SJCRH30 (cell line): ENCODE measurements at places on chromosomes 2 and 18. TPM values are rescaled to one million over a fixed set of nuclear protein-coding genes. Genes with fewer than 3 reads are reported as not detected.

CNTNAP5 gene
- not detected in 2 replicates for total RNA-seq

SLC19A3 gene
- not detected in 2 replicates for total RNA-seq

NDC80 gene
- total RNA-seq: 77.5 and 95.3 TPM in 2 replicates

FZD7 gene
- 9.2 and 10.0 TPM in 2 replicates for total RNA-seq

NAT8 gene
- total RNA-seq: not detected in 2 replicates

IMPA2 gene
- 35.8 and 36.6 TPM in 2 replicates for total RNA-seq

VIL1 gene
- 0.02 and 0.03 TPM in 2 replicates for total RNA-seq

EFHD1 gene
- total RNA-seq: 18.7 and 20.7 TPM in 2 replicates

FARP2 gene
- total RNA-seq: 68.6 and 69.6 TPM in 2 replicates

UGT1A8 gene
- not detected in 2 replicates for total RNA-seq

FAM124B gene
- total RNA-seq: 0.56 and 0.73 TPM in 2 replicates

HAAO gene
- total RNA-seq: 3.5 and 4.7 TPM in 2 replicates

VWC2L gene
- not detected in 2 replicates for total RNA-seq

ACP1 gene
- 241 and 244 TPM in 2 replicates for total RNA-seq

TANC1 gene
- 13.5 and 15.1 TPM in 2 replicates for total RNA-seq

RNU2-63P gene
- total RNA-seq: not detected in 2 replicates

OTOS gene
- 0.73 TPM in 1 of 2 replicates, not detected in the other for total RNA-seq

SOWAHC gene
- 7.0 and 7.8 TPM in 2 replicates for total RNA-seq

CD28 gene
- 0.18 and 0.24 TPM in 2 replicates for total RNA-seq

KANSL1L gene
- total RNA-seq: 23.3 and 24.3 TPM in 2 replicates

DNA sequence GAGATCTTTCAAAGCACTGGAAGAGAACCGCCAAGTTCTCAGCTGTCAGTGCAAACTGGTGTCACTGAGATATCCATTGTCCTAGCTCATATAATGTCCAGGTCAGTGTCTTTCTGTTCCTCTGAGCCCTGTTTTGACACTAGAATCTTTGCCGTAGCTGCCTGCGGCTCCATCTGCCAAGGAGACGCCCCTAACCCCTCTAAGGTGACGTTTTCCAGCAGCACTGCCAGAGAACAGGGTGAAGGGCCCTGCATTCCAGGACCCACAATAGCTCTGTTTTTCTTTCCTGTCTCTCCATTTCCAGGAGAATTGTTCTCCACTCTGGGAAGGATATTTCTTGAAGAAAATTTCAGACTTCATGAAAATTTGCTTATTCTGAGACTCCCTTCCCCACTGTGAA, 181.7 kb upstream of the SLC39A10 start:
- no peak overlapping the region for H3K27ac ChIP-seq
- H3K4me3 ChIP-seq: no peak overlapping the region
- H3K27me3 ChIP-seq: 0 out of 2 replicates have a peak, but pooled peaks cover 3% of the 10 kb centered on the region

GRCh38 chr2:95281786-95282185, 7.5 kb downstream of the PROM2 start:
- H3K4me1 ChIP-seq: no peaks in the 10 kb centered on the region
- DNase-seq: no peak
- no peaks in the 10 kb centered on the region for H3K36me3 ChIP-seq

DNA sequence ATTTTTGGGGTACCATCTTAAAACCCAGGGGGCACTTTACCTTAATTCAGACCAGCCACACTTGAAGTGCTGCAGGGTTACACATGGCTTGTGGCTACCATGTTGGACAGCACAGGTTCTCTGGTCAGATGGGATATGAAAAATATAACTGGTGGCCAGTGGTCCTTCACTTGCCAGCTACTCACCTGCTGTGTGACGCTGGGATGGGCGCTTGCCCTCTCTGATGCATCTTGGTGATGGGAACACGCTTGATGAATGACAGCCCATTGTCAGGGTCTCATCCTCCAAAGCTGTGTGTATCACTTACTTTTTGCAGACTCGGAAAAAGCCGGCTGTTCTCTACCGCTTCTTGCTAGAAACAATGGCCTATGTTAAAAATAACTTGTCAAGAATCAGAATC, 22.5 kb downstream of the HJURP start:
- no peak overlapping the region for H3K4me3 ChIP-seq
- DNase-seq: no peak
- peaks cover 28% of the 10 kb centered on the region for H3K36me3 ChIP-seq

DNA sequence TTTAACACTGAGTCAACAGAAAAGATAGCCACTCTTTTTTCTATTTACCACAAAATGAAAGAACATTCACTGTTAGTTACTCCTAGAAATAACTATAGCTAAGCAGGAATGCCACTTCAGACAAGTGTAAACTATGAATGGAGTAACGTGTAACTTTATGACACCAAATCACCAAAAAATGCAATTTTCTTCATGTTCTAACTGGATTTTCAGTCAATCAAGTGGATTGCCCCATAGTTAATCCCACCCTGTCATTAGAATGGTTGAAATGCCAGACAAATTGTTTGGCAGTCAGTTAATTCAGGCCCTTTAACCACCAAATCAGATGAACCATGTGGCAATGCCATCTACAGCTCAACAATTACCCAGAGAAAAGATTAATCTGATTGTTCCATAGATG, 9.9 kb downstream of the EPHA4 start:
- no peak for DNase-seq
- no peaks in the 10 kb centered on the region for H3K36me3 ChIP-seq
- no peaks in the 10 kb centered on the region for H3K4me1 ChIP-seq
- H3K27ac ChIP-seq: no peak overlapping the region

GRCh38 chr2:212752730-212753351, 214.2 kb upstream of the ERBB4 start:
- H3K27ac ChIP-seq: no peak overlapping the region
- DNase-seq: no peak
- H3K4me1 ChIP-seq: no peaks in the 10 kb centered on the region
- H3K36me3 ChIP-seq: no peaks in the 10 kb centered on the region
- H3K4me3 ChIP-seq: no peak overlapping the region

DNA sequence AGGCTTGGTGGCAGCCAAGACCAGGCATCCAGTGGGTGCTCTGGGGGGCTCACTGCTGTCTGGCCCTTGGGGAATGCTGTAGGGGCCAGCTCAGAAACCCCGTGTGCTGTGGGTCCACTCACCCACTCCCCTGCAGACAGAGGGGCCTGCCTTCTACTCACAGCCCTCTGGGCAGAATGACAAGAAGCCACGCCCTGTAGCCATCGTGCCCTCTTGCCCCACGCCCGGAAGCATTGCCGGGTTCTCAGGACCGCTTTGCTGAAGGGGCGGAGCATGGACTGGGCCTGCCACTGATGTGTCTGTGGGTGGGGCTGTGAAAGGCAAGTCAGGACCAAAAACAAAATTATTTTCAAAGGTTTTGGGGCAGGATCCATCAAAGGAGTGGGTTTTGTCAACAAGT, 27.8 kb downstream of the GLI2 start:
- no peaks in the 10 kb centered on the region for H3K27me3 ChIP-seq
- peaks cover 33% of the 10 kb centered on the region for H3K4me1 ChIP-seq
- no peak overlapping the region for H3K27ac ChIP-seq

DNA sequence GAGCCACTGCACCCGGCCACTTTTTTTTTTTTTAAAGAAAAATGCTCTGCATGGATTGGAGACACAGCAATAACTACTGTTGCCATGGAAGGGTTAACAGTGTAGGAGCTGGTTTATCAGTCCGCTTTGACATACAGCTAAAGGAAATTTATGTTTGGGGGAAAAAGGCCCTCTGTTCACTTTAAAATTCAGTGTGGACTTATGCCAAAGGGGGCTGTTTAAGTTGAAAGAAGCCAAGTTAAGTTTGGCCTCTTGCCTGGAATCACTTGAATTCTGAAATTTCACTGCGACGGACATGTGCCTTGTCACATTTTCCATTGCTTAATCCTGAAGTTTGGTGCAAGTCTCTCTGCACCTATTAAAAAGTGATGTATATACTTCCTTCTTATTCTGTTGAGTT, 3.1 kb downstream of the KCNE4 start:
- H3K27ac ChIP-seq: no peak overlapping the region
- no peak for DNase-seq
- H3K4me3 ChIP-seq: no peak overlapping the region
- H3K36me3 ChIP-seq: no peaks in the 10 kb centered on the region

DNA sequence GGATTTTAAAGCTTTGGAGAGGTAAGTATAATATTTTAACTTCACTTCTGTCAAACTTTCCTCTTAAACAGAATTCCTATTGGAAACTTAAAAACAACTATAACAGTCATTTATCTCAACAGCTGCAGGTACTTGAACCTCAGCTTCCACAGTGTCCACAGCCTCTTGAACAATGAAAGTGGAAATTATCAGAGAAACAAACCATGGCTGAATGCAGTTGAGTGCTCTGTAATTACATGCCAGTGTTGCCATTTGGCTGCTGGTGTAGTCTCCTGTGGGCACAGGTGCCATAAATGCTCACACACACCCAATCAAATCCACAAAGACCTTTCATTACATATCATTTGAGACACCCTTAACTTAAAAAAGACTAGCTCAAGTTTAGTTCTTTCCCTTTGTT, 125.1 kb downstream of the CPS1 start:
- DNase-seq: no peak
- no peaks in the 10 kb centered on the region for H3K27me3 ChIP-seq
- no peaks in the 10 kb centered on the region for H3K36me3 ChIP-seq
- no peaks in the 10 kb centered on the region for H3K4me1 ChIP-seq
- no peak overlapping the region for H3K27ac ChIP-seq
- no peak overlapping the region for H3K4me3 ChIP-seq

DNA sequence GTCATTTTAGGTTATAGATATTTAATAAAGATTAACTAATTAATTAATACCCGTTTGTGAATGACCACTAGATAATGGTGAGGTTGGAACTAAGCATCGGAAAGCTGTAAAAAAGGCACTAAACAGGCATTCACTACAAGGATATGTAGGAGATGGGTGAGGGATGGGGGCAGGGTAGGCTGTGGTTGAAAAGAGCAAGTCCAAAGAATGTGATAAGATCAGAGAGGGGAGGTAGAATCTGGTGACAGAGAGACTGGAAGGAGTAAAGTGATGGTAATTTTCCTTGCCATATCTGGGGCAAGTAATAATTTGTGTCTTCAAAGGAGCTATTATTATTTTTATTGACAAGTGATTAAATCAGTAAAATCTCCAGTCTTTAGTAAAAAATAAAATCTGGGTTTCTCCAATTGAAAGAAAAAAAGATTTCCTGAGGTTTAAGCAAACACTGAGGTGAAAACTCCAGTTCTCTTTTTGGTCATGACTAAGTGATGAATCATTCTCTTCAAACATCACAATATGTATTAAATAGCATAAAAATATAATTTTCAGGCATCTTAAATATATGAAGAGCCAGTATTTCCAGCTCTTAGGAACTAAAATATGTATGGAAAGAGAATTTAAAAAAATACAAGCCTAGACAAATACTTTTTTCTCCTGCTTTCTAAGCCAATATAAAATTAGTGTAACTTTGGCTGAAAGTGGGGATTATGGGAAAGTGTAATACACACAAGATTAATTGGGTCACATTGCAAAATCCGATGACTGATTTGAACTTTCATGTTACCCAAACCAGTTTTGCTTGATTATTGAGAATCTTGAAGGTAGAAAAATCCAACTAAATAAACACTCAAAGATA, 259.1 kb upstream of the RBMS1 start:
- no peaks in the 10 kb centered on the region for H3K36me3 ChIP-seq
- H3K27me3 ChIP-seq: no peaks in the 10 kb centered on the region
- no peak overlapping the region for H3K27ac ChIP-seq
- no peak overlapping the region for H3K4me3 ChIP-seq
- H3K4me1 ChIP-seq: peaks cover 4% of the 10 kb centered on the region; the same call in 1 of the 2 replicates

- DNase-seq: no peak
- H3K27me3 ChIP-seq: peaks cover 13% of the 10 kb centered on the region
- H3K36me3 ChIP-seq: no peaks in the 10 kb centered on the region
Observed at GRCh38 chr2:79952616-79953015, 351.9 kb downstream of the LRRTM1 start.

GRCh38 chr2:240462707-240463273, 27.3 kb downstream of the GPC1 start:
- DNase-seq: no peak
- H3K36me3 ChIP-seq: peaks cover 54% of the 10 kb centered on the region
- no peak overlapping the region for H3K27ac ChIP-seq
- peaks cover 32% of the 10 kb centered on the region for H3K4me1 ChIP-seq
- no peaks in the 10 kb centered on the region for H3K27me3 ChIP-seq

- H3K27ac ChIP-seq: no peak overlapping the region
- no peaks in the 10 kb centered on the region for H3K4me1 ChIP-seq
- H3K4me3 ChIP-seq: no peak overlapping the region
- peak; percentile 6 for DNase-seq
Observed at GRCh38 chr18:45993438-45993837, 26.3 kb upstream of the EPG5 start.

DNA sequence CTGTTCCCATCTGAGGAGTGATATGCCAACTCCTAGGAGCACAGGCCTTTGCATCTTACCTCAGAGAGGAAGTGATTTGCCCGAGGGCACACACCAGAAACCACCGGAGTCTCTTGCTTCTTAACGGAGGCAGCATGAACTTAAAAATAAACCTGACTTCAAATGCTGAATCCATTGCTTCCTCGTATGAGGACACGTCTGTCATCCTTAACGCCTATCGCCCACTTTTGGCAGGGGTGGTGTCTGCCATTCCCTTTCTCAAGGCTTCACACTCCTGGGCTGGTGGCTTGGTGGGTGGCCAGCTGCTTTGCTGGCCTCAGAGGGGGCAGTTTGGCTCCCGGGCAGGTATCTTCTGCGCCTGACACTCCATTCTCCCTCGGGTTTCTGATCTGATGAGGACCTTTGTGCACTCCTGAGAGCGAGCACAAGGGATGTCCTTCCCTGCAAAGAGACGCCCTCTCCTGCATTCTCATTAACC, 1.1 kb upstream of the PREB start:
- H3K4me1 ChIP-seq: peaks cover 6% of the 10 kb centered on the region; the same call in 1 of the 2 replicates
- H3K27me3 ChIP-seq: peaks cover 6% of the 10 kb centered on the region; the same call in 1 of the 2 replicates
- H3K4me3 ChIP-seq: no peak overlapping the region
- no peak overlapping the region for H3K27ac ChIP-seq

DNA sequence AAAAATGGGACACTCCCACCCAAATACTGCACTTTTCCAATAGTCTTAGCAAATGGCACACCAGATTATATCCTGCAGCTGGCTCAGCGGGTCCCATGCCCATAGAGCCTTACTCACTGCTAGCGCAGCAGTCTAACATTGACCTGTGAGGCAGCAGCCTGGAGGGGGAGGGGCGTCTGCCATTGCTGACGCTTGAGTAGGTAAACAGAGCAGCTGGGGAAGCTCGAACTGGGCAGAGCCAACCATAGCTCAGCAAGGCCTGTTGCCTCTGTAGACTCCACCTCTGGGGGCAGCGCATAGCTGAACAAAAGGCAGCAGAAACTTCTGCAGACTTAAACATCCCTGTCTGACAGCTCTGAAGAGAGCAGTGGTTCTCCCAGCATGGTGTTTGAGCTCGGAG, 110.4 kb downstream of the CTIF start:
- no peak overlapping the region for H3K4me3 ChIP-seq
- no peaks in the 10 kb centered on the region; the same call in 1 of the 2 replicates for H3K4me1 ChIP-seq
- no peaks in the 10 kb centered on the region for H3K27me3 ChIP-seq
- no peak for DNase-seq

- H3K27me3 ChIP-seq: no peaks in the 10 kb centered on the region
- peaks cover 5% of the 10 kb centered on the region for H3K4me1 ChIP-seq
- DNase-seq: no peak
Observed at GRCh38 chr2:231996797-231997540, 35.5 kb downstream of the DIS3L2 start.

- H3K36me3 ChIP-seq: peaks cover 12% of the 10 kb centered on the region; the same call in 1 of the 2 replicates
- H3K4me1 ChIP-seq: no peaks in the 10 kb centered on the region
- no peak overlapping the region for H3K27ac ChIP-seq
- DNase-seq: no peak
- H3K4me3 ChIP-seq: no peak overlapping the region
- H3K27me3 ChIP-seq: no peaks in the 10 kb centered on the region
Observed at GRCh38 chr18:13039806-13040205, 48.6 kb downstream of the CEP192 start.
